A549 treated with RU486 at 1 μM for 4 hours (cell line): ENCODE measurements at places on chromosomes 3 and 15. TPM values are rescaled to one million over a fixed set of nuclear protein-coding genes. Genes with fewer than 3 reads are reported as not detected.

Gene FSTL1
- total RNA-seq, result 51.7 to 85.9 TPM (median 66.1 TPM) in 5 replicates

Gene RASA2
- 4.5 to 10.6 TPM (median 8.8 TPM) in 5 replicates for total RNA-seq

Gene GOLGA6L4
- 0.25 to 1.1 TPM (median 0.81 TPM) in 5 replicates for total RNA-seq

Gene RRP9
- total RNA-seq, result 36.4 to 52.7 TPM (median 48.3 TPM) in 5 replicates

Gene HTR3E
- not detected in 5 replicates for total RNA-seq

Gene LHFPL4
- total RNA-seq, result 0.05 to 0.27 TPM (median 0.16 TPM) in 4 of 5 replicates, not detected in the other

Gene CLDN1
- 15.7 to 34.1 TPM (median 28.5 TPM) in 5 replicates for total RNA-seq

Gene DLG1
- 9.8 to 18.7 TPM (median 15.5 TPM) in 5 replicates for total RNA-seq

Gene GOLGA8R
- 0.14 to 0.37 TPM (median 0.16 TPM) in 4 of 5 replicates, not detected in the other for total RNA-seq

Gene PDZRN3
- total RNA-seq, result not detected in 5 replicates

Gene DCBLD2
- 175 to 273 TPM (median 263 TPM) in 5 replicates for total RNA-seq

Gene MYO1E
- total RNA-seq, result 168 to 235 TPM (median 191 TPM) in 5 replicates

Gene INTS14
- 41.8 to 48.9 TPM (median 43.2 TPM) in 5 replicates for total RNA-seq

Gene ACKR4
- total RNA-seq, result not detected in 5 replicates

Gene TMC3
- total RNA-seq, result not detected in 5 replicates

Gene RNF13
- total RNA-seq, result 26.8 to 64.1 TPM (median 40.2 TPM) in 5 replicates

Gene EBLN2
- 0.25 to 0.65 TPM (median 0.57 TPM) in 5 replicates for total RNA-seq

Gene FGD5
- total RNA-seq, result 0.05 to 0.16 TPM in 2 of 5 replicates, not detected in the others

Gene MYZAP
- 0.66 to 1.7 TPM (median 1.5 TPM) in 5 replicates for total RNA-seq

Gene MCF2L2
- 0.08 to 0.26 TPM (median 0.17 TPM) in 4 of 5 replicates, not detected in the other for total RNA-seq

Gene SNUPN
- 31.9 to 36.2 TPM (median 34.3 TPM) in 5 replicates for total RNA-seq

Gene GREM1
- 6.0 to 16.3 TPM (median 8.2 TPM) in 5 replicates for total RNA-seq

Gene AMIGO3
- total RNA-seq, result 0.35 to 0.85 TPM (median 0.59 TPM) in 5 replicates

Gene GOLGA6L7
- total RNA-seq, result not detected in 5 replicates

Gene LCTL
- total RNA-seq, result not detected in 5 replicates

Gene COPG1
- total RNA-seq, result 71.7 to 86.4 TPM (median 84.9 TPM) in 5 replicates

Gene UACA
- 46.5 to 59.4 TPM (median 49.1 TPM) in 5 replicates for total RNA-seq

Gene DISP2
- 0.62 to 2.5 TPM (median 1.2 TPM) in 5 replicates for total RNA-seq

Gene REC114
- not detected in 5 replicates for total RNA-seq

Gene TMEM44
- 8.8 to 11.3 TPM (median 10.5 TPM) in 5 replicates for total RNA-seq

Gene CPN2
- total RNA-seq, result not detected in 5 replicates

Gene AHSG
- 0.18 TPM in 1 of 5 replicates, not detected in the others for total RNA-seq

Gene HRG
- not detected in 5 replicates for total RNA-seq

Gene RASGRF1
- total RNA-seq, result 0.23 to 0.66 TPM (median 0.35 TPM) in 5 replicates

Gene IFT57
- total RNA-seq, result 31.8 to 53.4 TPM (median 46.1 TPM) in 5 replicates

Gene TMEM212
- not detected in 5 replicates for total RNA-seq

Gene SI
- not detected in 5 replicates for total RNA-seq

Gene TLR9
- total RNA-seq, result 0.06 TPM in 1 of 5 replicates, not detected in the others

Gene PLSCR2
- total RNA-seq, result not detected in 5 replicates

Gene ISL2
- total RNA-seq, result 2.8 to 4.7 TPM (median 4.0 TPM) in 5 replicates

Gene TRIM42
- total RNA-seq, result not detected in 5 replicates
